ENCODE measurements at places on chromosomes 2 and 18. TPM values are rescaled to one million over a fixed set of nuclear protein-coding genes. Genes with fewer than 3 reads are reported as not detected.

The DNAJC5G gene
- polyA plus RNA-seq, result not detected

The TCF23 gene
- polyA plus RNA-seq, result not detected

- no peak for DNase-seq
- no peaks in the 10 kb centered on the region for H3K27me3 ChIP-seq
- no peak overlapping the region for H3K27ac ChIP-seq
Measured at GRCh38 chr2:239049421-239050251, 201.8 kb downstream of the TWIST2 start.

The ADCY3 gene
- 4.1 TPM for polyA plus RNA-seq
